ENCODE measurements at places on chromosomes 13 and 19.

DNA sequence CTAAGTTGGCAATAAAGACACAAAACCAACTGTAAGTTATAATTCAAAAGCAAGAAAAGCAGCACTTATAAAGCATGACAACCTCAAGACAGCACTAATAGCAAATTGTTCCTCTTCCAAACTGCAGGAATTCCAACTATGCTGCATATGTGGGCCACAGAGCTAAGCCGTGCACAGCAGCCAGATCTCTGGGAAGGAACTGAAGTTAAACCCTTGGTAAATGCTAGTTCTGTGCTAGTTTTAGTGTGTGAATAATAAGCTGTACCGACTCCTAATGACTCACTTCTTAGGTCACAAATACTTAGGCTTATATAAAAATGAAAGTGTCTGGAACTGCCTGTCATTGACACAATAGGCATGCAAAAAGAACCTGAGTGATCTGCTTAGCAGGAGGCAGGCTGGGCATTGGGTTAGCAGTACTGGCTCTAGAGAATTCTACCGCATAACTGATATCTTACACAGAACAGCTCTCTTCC, 21.2 kb upstream of the GTF3A start:
- DNase-seq = no peak

GRCh38 chr13:76463314-76463713, 422.9 kb downstream of the KCTD12 start:
- DNase-seq = no peak

DNA sequence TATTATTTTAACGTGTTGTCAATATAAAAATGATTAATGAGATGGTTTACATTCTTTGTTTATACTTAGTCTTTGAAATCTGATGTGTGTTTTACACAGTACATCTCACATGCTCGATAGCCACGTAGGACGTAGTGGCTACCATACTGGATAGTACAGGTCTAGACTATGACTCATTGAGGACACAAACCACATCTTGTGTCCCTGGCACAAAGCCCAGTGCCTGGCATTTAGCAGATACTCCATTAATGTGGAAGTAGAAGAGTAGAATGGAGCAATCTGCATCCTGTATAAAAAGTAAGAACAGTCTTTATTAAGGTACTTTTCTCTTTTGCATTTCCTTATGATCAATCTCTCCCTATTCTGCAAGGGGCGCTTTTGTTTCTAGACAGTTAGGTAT, 49.0 kb upstream of the FRY start:
- DNase-seq = peak; percentile 24

DNA sequence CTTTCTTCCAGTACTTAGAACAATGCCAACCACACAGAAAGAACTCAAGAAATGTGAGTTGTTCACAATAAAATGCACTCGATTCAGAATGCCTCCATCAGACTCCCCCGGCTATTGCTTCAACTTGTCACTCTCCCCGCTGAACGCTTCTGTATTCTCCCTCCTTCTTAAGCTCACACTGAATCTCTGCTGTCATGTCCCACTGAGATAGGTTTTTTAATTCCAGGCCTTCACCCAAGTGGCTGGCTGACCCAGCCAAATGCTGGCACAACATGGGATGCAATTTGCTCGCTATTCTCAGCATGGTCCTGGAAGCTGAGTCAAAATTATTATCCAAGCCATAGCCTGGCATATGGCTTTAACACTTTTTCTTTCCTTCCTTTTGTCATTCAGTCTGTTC, 76.8 kb upstream of the SERP2 start:
- DNase-seq = no peak

DNA sequence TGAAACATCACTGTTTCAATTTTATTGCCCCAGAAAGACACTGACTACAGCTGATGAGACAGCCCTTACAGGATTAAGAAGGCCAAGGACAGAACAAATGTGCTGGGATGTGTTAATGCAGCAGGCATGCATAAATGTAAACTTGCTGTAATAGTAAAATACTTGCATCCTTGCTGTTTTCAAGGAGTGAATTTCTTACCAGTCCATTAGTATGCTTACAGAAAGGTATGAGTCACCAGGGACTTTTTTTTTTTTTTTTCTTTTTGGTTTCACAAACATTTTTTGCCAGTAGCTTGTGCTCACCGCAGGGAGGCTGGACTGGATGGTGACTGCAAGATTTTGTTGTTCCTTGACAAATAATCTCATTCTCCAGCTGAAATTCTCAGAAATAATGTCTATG, 55.1 kb downstream of the GPR180 start:
- peak; percentile 33 for DNase-seq

All from endothelial cell of umbilical vein (primary cell).